ENCODE measurements at places on chromosomes 2 and 18. TPM values are rescaled to one million over a fixed set of nuclear protein-coding genes. Genes with fewer than 3 reads are reported as not detected.
A peak's percentile ranks its signal among the peaks of the same experiment; 100 is the strongest.

DNA sequence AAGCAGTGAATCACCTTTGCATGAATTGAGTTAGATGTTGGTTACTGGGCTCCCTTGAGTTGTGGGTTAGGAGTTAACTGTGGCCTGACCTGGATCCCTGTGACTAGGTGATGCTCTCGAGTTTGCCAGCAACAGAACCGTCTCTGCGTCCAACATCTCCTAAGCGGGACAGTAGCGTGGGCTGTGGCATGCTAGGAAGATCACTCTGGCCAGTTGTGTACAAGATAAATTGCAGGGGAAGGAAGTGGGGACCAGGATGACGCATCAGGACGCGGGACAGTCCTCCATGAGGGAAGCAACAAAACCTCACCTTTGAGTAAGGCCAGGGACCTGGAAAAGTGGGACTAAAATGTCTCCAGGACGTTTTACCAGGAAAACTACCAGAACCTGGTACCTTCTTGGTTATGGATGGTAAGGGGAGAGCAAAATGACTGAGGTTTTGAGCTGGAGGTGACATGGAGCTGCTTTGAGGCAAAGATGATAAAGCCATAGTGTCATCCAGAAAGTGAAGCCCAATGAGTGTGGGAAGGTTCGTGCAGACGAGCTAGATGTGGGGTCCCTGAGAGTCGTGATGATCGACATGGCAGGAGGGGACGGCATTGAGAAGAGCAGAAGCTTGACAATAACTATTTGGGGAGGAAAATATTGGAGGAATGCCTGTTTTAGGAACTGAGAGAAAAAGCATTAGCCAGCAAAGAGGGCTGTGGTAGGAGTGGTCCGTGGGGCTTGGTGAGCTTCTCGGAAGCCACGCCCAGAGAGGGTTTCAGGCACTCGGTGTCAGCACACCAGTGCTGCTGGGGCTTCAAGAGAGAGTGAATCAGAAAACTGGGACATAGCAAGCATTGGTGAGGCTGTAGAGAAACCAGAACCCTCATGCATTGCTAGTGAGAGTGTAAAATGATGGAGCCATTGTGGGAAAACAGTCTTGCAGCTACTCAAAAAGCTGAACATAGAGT is 95.1 kb downstream of the SMAD7 start:
- no peak overlapping the region for H3K4me3 ChIP-seq
- H3K4me1 ChIP-seq: no peaks in the 10 kb centered on the region
- no peaks in the 10 kb centered on the region for H3K27me3 ChIP-seq

- H3K4me3 ChIP-seq: no peak overlapping the region
- no peak for DNase-seq
- no peaks in the 10 kb centered on the region for H3K36me3 ChIP-seq
- H3K4me1 ChIP-seq: no peaks in the 10 kb centered on the region
Observed at GRCh38 chr2:157897106-157897971, 21.2 kb upstream of the ACVR1 start.

DNA sequence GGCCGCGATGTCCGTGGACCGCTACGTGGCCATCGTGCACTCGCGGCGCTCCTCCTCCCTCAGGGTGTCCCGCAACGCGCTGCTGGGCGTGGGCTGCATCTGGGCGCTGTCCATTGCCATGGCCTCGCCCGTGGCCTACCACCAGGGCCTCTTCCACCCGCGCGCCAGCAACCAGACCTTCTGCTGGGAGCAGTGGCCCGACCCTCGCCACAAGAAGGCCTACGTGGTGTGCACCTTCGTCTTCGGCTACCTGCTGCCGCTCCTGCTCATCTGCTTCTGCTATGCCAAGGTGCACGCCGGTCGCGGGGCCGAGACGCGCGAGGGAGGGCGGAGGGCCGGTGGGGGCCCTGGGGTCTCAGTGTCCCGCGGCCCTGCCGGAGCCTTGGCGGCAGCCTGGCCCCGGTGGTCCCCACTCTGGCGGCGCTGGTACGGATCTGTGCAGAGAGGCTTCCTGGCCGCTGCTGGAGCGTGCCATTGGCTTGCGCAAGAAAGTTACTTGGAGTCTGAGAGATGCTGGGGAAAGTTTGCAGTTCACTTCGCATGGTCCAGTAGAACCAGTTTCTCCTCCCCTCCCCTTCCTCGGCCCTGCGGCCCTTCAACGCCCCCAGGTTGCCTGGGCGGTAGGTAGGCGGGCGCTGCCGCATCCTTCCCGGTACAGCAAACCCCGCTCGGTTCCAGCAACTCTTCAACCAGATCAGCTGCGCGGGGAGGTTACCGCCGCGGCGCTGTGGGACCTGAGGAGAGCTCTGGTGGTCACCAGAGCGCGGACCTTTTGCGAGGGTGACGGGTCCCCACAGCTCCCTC is 1.5 kb downstream of the GALR1 start:
- H3K27me3 ChIP-seq: peaks cover 21% of the 10 kb centered on the region
- no peak overlapping the region for H3K4me3 ChIP-seq
- no peak overlapping the region for H3K27ac ChIP-seq
- no peaks in the 10 kb centered on the region for H3K4me1 ChIP-seq

- no peak for DNase-seq
- no peak overlapping the region for H3K4me3 ChIP-seq
- H3K4me1 ChIP-seq: peaks cover 6% of the 10 kb centered on the region
- H3K27ac ChIP-seq: no peak overlapping the region
- H3K36me3 ChIP-seq: no peaks in the 10 kb centered on the region
Observed at GRCh38 chr2:61900281-61900680, 5.2 kb upstream of the COMMD1 start.

- H3K36me3 ChIP-seq: no peaks in the 10 kb centered on the region
- no peaks in the 10 kb centered on the region for H3K27me3 ChIP-seq
- peak; percentile 59 for DNase-seq
- H3K4me3 ChIP-seq: peak within 1 kb of the TSS; percentile 63
- no peak within 1 kb of the TSS for H3K27ac ChIP-seq
Observed at GRCh38 chr2:164620873-164621763, at the start of gene GRB14. Gene GRB14 (minus strand): TSS chr2:164621482. CDS start chr2:164621309, 173 bp downstream.

DNA sequence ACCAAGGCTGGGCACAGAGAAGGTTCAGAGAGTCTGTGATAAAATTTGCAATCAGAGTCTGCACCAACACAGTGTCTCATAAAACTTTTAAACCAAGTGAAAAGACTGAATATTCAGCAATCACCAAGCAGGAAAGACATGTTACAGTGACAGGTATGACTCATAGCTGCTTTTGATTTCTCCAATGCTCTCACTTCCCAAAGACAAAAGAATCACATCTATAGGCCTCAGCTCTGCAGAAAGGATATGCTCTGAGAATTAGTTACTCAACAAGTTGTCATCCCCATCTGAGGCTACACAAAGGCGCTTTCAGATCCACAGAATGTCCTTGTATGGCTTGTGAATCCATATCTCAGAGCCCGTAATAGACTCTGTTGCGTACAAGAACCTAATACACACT is 92.5 kb downstream of the KCNF1 start:
- DNase-seq: peak; percentile 89
- no peak overlapping the region for H3K27ac ChIP-seq
- no peaks in the 10 kb centered on the region for H3K27me3 ChIP-seq
- peaks cover 16% of the 10 kb centered on the region for H3K4me1 ChIP-seq
- H3K4me3 ChIP-seq: no peak overlapping the region

- no peak for DNase-seq
- H3K27me3 ChIP-seq: no peaks in the 10 kb centered on the region
- no peaks in the 10 kb centered on the region for H3K4me1 ChIP-seq
Observed at GRCh38 chr2:140836826-140837225, 1294.0 kb downstream of the LRP1B start.

DNA sequence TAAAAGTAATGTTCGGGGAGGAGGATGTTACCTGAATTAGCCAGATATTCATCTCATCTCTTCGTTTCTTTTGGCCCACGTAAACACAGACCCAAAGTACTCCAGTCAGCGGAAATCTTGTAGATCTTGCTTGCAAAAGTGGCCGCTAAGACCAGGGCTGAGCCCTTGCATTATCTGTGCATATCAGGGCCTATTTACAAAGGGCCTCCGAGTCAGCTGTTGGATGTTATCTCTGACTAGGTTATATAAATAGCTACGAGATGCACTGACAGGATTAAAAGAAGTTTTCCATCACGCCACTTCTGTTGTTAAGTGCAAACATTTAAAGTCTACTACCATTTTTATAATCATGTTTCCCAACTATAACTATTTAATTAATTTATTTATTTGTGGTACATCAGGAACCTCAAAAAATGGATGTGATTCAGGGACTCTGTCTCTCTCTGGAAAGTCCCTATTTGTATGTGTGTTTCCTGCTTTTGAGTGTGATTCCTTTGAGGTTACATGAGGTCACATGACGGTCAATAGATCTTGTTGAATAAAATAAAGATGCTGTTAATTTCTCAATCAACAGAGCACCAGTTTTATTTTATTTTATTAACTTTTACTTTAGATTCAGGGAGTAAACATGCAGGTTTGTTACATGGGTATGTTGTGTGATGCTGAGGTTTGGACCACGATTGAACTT is 46.8 kb upstream of the MBOAT2 start:
- H3K27me3 ChIP-seq: no peaks in the 10 kb centered on the region
- no peak overlapping the region for H3K4me3 ChIP-seq
- H3K27ac ChIP-seq: no peak overlapping the region
- H3K36me3 ChIP-seq: no peaks in the 10 kb centered on the region

- no peak for DNase-seq
- H3K36me3 ChIP-seq: no peaks in the 10 kb centered on the region
- no peak overlapping the region for H3K27ac ChIP-seq
- peaks cover 24% of the 10 kb centered on the region for H3K27me3 ChIP-seq
Observed at GRCh38 chr2:68660658-68661057, 17.3 kb downstream of the PROKR1 start.

GRCh38 chr2:27527182-27527581 is 30.5 kb downstream of the GCKR start:
- DNase-seq: peak; percentile 45
- H3K27ac ChIP-seq: peak overlapping the region; percentile 94
- H3K36me3 ChIP-seq: no peaks in the 10 kb centered on the region
- H3K4me1 ChIP-seq: peaks cover 20% of the 10 kb centered on the region
- H3K27me3 ChIP-seq: no peaks in the 10 kb centered on the region

DNA sequence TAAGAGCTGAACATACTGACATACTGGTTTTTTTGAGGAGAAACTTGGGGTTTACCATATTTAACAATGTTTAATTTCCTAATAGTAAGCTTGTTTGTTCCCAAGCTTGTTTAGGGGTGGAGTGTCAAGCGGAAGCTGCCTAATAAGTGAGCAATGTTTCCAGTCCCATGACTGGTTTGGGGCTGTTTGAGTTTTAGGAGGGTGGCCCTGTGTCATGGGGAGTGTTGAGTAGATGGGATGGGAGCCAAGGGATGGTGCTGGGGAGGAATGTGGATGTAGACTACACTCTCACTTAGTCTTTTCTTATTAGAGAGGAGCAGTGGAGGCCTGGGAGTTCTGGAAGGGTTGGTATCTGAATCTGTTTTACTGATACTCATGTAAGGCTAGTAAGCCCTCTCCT is 128.5 kb downstream of the TANC1 start:
- no peak overlapping the region for H3K4me3 ChIP-seq
- H3K4me1 ChIP-seq: peaks cover 49% of the 10 kb centered on the region
- peaks cover 9% of the 10 kb centered on the region for H3K36me3 ChIP-seq
- peak overlapping the region; percentile 99 for H3K27ac ChIP-seq
- no peaks in the 10 kb centered on the region for H3K27me3 ChIP-seq

- H3K27me3 ChIP-seq: no peaks in the 10 kb centered on the region
- no peak overlapping the region for H3K4me3 ChIP-seq
- H3K4me1 ChIP-seq: no peaks in the 10 kb centered on the region
- no peaks in the 10 kb centered on the region for H3K36me3 ChIP-seq
- DNase-seq: no peak
Observed at GRCh38 chr2:217936952-217937351, 65.8 kb downstream of the TNS1 start.

DNA sequence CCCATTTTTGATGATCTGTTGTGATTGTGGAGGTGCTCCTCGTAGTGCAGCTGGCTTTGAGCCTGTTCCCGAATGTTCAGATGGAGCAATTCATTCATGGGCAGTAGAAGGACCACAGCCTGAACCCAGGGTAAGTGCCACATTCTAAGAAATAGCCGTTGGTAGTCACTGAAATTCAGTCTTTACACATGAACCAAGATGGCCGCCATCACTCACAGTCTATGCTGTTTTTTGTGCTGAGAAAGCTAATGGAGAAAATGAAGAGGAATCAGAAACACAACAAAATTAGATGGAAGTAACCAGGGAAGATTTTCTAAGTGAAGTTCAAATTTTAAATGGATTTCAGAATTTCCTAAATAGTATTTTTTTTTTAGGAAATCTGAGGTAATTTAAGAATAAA is 25.5 kb downstream of the DSG1 start:
- H3K36me3 ChIP-seq: no peaks in the 10 kb centered on the region
- no peak for DNase-seq
- H3K4me1 ChIP-seq: no peaks in the 10 kb centered on the region
- no peaks in the 10 kb centered on the region for H3K27me3 ChIP-seq

- no peaks in the 10 kb centered on the region for H3K36me3 ChIP-seq
- DNase-seq: no peak
Observed at GRCh38 chr2:161796192-161796591, 172.0 kb downstream of the SLC4A10 start.

GRCh38 chr2:134360745-134361487 is 107.0 kb downstream of the MGAT5 start:
- H3K27ac ChIP-seq: no peak overlapping the region
- H3K4me3 ChIP-seq: no peak overlapping the region
- H3K27me3 ChIP-seq: no peaks in the 10 kb centered on the region
- no peaks in the 10 kb centered on the region for H3K36me3 ChIP-seq

- H3K36me3 ChIP-seq: no peaks in the 10 kb centered on the region
- no peaks in the 10 kb centered on the region for H3K27me3 ChIP-seq
- no peaks in the 10 kb centered on the region for H3K4me1 ChIP-seq
- no peak for DNase-seq
- no peak overlapping the region for H3K27ac ChIP-seq
Observed at GRCh38 chr2:199329466-199329865, 128.3 kb downstream of the SATB2 start.

DNA sequence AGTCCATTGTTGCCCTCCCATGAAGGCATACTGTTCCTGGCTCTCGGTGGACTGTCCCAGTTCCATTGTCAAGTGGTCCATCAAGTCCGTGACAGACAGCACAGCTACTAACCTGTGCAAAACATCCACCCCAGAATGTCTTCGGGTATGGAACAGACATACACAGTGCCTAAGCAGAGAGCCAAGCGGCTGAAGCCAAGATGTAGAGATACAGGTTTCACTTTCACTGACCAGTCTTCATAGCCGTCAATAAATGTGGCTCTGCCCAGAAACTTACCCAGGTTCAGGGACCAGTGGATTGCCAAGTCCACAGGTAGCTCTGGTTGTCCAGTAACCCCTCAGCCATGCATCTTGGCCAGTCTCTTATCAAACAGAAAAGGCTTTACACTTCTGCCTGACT is 10.7 kb upstream of the PAPOLG start:
- no peaks in the 10 kb centered on the region for H3K4me1 ChIP-seq
- DNase-seq: no peak
- no peaks in the 10 kb centered on the region for H3K36me3 ChIP-seq

GRCh38 chr2:46679761-46680160 is 200.4 kb downstream of the TMEM247 start:
- H3K27ac ChIP-seq: no peak overlapping the region
- no peaks in the 10 kb centered on the region for H3K4me1 ChIP-seq
- no peaks in the 10 kb centered on the region for H3K36me3 ChIP-seq
- H3K4me3 ChIP-seq: no peak overlapping the region

CHRNA1 gene
- total RNA-seq: not detected

ST8SIA5 gene
- total RNA-seq: not detected

ADGRF3 gene
- total RNA-seq: 0.48 TPM

CREG2 gene
- total RNA-seq: 9.0 TPM

ALS2 gene
- total RNA-seq: 27.2 TPM

GCG gene
- not detected for total RNA-seq

CDH20 gene
- not detected for total RNA-seq

SIX2 gene
- 11.9 TPM for total RNA-seq

Measured in PC-9 (cell line).